ENCODE measurements at places on chromosomes 12 and 14.

- no peak for DNase-seq
These were observed 2.0 kb downstream of the WNT5B start for GRCh38 chr12:1630827-1631591.

GRCh38 chr14:38039496-38039895 lies 168.2 kb upstream of the SSTR1 start:
- DNase-seq, result no peak

GRCh38 chr14:99452968-99453367 lies 27.7 kb downstream of the SETD3 start:
- no peak for DNase-seq

GRCh38 chr12:109682708-109683060 lies 30.9 kb upstream of the FAM222A start:
- DNase-seq, result no peak

GRCh38 chr12:95836630-95837239 lies 22.0 kb upstream of the SNRPF start:
- DNase-seq, result no peak

GRCh38 chr12:104694161-104694560 lies 237.4 kb downstream of the CHST11 start:
- no peak for DNase-seq

- DNase-seq, result no peak
These were observed 1.1 kb downstream of the MIS18BP1 start for GRCh38 chr14:45251912-45252311.

DNA sequence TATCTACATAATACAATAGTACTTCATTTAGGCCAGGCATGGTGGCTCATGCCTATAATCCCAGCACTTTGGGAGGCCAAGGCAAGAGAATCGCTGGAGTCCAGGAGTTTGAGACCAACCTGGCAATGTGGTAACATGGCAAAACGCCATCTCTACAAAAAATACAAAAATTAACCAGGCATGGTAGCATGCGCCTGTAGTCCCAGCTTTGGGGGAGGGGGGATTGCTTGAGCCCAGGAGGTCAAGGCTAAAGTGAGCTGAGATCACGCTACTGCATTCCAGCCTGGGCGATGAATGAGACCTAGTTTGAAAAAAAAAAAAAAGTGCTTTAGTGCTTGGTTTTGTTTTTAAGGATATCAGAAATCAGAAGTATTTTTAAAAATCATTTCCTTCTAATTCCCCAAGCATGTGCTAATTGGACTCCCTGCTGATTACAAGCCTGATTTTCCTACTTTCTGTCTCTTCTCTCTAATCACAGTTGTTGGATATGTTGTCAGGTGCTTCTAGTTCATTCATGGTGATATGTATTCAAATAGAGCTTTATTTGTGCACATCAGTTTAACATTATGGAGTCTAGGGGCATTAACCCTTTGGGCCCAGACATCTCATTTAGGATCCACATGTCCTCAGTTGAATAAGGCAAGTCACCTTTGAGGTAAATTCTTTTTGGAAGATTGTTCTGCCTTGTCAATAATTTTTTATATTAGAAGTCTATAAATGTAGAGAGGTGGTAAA lies 7.0 kb upstream of the KRAS start:
- no peak for DNase-seq

Data from stimulated activated CD4-positive, alpha-beta T cell treated with anti-CD3 and anti-CD28 coated beads, Interleukin-1b, Interleukin-23, amount 100 ng/mL, for 1 hour (primary cell).